ENCODE measurements at places on chromosomes 3 and 15.

GRCh38 chr3:178067721-178068120 lies 468.5 kb upstream of the KCNMB2 start:
- no peak for DNase-seq

DNA sequence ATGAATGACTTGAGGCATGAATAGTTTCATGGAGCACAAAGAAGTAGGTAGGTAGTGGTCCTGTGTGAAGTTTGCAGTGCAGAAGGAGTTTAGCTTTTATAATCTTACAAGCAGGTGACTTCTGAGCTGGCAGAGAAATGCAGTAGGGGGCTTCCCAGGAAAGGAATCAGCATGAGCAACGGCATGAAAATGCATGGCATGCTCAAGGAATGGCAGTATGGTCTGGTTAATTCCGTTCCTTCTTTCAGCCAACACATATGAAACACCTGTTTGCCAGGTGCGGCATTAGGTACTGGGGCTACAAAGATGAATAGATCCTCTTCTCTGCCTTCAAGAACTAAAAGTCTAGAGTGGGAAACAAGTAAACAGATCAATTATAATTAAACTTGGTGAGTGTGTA lies 138.0 kb upstream of the BHLHE40 start:
- no peak for DNase-seq

- DNase-seq = no peak
Measured at GRCh38 chr3:178684881-178685590, 148.8 kb downstream of the KCNMB2 start.

DNA sequence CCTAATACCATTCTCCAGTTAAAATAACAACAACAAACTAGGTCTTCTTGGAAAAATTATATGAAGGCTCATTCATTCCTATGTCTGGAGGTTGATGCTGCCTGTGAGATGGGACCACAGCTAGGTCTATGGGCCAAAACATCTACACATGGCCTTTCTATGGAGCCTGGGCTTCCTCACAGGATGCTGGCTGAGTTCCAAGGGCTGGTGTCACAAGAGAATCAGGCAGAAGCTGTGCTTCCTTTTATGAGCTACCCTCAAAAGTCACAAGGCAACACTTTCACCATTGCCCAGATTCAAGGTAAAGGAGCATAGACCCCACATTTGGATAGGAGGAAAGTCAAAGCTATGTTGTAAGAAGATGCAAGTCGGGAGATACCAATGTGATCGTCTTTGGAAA lies 4.6 kb upstream of the RTP2 start:
- no peak for DNase-seq

DNA sequence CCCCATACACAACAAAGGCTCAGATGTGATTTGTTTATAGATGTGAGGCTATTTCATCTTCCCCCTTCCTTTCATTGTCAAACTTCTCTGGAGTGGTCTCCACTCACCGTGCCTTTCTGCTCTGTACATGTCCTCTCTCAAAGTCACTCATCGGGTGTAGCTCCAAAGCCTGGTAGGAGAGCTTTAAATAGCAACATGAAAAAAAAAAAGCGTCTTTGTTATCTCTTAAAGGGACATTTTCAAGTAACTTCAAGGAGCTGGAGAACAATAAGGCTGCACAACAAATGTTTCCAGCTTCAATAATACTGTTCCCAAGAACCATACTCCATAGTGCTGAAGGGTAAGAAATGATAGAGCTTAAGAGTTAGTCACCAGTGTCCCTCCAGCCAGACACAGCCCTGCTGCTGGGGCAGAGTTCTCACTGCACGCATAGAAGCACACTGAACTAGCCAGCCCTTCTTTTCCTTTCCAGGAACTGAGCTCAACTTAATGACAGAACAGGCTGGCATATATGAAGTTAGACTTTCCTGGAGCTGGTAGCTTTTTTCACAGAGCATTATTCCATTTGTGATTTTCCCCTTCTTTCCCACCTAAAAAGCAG lies 8.1 kb downstream of the FBXO40 start:
- no peak for DNase-seq
